Osteocyte (in vitro differentiated cells): ENCODE measurements at places on chromosomes 13 and 19.

- no peak for DNase-seq
These were observed 6.6 kb upstream of the EEF1AKMT1 start for GRCh38 chr13:20780317-20780716.

DNA sequence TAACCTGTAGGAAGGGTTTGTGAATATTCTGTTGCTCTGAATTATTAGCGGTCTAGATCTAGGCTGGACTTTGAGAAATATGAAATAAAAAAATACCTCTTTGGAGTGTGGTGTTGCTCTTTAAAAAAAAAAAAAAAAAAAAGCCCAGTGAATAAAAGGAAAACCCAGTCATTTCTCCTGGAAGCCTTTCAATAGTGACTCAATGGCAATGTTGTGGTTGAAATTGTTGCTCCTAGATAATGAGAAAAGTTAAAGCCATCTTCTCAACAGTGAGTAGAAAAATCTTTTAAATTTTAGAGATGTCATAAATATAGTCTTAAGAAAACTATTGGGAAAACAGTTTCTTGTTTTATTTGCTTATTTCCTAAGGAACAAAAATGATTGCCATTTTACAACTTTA is 135.3 kb downstream of the RFC3 start:
- no peak for DNase-seq

- no peak for DNase-seq
These were observed 542.0 kb downstream of the DIAPH3 start for GRCh38 chr13:59621773-59622172.

DNA sequence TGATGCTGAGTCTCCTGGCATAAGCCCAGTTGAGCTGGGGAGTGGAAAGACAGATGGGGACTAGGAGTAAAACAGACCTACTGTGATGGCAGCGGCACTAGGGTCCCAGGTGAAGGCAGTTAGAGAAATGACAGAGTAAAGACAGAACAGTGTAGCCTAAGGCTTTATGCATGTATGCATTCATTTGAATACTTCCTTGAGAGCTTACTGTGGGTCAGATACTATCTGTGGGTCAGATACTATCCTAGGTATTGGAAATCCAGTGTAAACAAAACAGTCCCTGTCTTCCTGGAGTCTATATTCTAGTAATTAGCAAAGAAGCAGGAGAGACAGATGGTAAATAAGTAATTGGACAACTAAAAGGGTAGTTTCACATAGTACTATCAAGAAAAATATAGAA is 73.7 kb upstream of the LRCH1 start:
- DNase-seq, result peak; percentile 6

GRCh38 chr13:34990399-34991214 is 48.5 kb downstream of the NBEA start:
- no peak for DNase-seq

- no peak for DNase-seq
These were observed 9.1 kb downstream of the OR7C2 start for GRCh38 chr19:14950421-14950820.

- no peak for DNase-seq
These were observed 2.1 kb downstream of the ZNF563 start for GRCh38 chr19:12331211-12331941.

DNA sequence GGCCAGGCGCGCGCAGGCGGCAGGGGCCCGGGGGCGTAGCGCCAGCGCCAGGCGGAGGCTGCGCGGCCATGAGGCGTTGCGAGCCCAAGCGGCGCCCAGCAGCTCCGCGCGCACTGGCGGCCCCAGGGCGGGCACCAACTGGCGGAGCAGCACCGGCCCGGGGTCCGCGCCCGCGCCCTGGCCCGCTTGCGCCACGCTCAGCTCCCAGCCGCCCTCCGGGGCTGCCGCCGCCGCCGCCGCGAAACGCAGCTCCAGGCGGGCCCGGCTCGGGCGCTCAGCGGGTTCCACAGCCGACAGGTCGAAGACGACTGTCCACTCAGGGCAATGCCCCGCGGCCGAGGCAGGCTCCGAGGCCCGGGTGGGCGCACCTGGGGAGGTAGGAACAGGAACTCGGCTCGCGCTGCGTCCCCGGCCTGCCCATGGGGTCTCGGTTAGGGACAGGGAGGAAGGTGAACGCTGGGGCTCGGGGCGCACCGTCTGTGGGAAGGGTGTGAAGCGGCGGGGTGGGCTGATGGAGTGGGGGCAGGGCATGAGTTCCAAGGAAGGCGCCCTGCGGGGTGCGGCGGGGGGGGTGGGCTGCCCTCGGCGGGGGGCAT is 26.8 kb downstream of the CERS1 start:
- no peak for DNase-seq

DNA sequence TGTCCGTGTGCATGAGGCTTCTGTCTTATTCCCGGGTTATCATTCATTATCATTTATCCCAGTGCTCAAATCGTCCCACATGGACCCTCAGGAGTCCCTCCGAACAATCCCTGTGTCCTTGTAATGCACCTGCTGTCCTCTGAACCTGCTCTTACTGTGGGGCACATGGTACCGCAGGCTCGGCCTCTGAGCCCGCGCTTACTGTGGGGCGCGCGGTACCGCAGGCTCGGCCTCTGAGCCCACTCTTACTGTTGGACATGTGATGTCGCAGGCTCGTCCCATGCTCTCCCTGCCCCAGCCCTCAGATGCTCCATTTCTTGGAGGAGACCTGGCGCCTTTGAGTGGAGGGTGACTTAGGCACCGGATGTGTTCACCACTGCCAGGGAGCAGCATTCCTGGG is 16.8 kb upstream of the ZNF554 start:
- DNase-seq, result no peak

GRCh38 chr13:73702419-73703071 is 431.7 kb downstream of the KLF12 start:
- no peak for DNase-seq

DNA sequence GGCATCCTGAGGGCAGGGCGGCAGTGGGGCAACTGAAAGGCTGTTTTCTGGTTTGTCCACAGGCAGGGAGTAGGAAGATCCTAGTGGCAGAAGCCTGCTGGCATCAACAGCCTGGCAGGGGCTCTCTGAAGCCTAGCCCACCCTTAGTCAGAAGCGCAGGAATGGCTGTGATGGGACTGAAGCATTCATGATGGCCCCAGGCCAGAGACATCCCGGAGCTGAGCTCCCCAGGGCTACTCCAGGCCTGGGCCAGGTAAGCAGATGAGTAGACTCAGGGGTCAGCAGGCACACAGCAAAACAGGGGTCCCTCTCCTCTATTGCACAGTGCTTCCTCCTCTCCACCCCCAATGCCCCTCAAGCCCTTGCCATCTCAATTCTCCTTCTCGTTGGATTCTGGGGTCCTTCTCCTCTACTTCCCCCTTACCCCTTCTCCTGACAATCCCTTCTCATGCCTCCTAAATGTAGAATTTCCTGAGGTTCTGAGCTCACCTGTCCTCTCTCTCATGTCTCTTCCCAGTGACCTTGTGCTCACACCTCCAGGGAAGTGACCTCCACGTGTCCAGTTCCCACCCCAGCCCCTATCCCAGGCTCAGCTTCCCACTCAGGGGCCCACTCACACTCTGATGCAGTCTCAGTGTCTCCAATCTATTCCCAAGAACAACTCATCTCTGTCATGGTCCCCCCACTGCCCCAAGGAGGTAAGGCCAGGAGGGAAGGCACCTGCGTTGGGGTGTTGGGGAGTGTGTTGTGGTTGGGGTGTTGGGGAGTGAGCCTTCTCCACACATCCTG is 158.7 kb upstream of the ZNF507 start:
- DNase-seq, result no peak

GRCh38 chr19:11242025-11242424 is 2.6 kb downstream of the ANGPTL8 start:
- no peak for DNase-seq

GRCh38 chr19:48169578-48169938 is 586 bp downstream of the LIG1 start:
- peak; percentile 89 for DNase-seq

GRCh38 chr13:104375614-104376013 is 1309.4 kb upstream of the SLC10A2 start:
- DNase-seq, result no peak

DNA sequence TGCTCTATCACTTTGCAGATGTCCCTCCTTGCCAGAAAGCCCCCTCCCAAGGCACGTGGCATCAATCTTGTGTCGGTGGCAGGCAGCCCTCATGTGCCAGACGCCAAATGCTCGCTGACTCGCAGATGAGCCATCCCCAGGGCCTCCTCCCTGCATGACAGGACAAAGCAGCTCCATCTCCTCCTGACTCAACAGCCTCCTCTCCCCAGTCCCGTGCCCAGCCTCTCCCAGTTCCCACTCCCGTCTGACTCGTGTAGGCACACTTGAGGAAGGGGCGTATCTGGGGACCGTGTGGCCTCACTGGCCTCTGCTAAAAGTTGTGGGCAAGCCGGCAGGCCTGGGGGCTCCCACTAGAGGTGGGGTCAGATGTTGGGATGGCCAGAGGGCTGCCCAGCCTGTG is 133.6 kb downstream of the STK24 start:
- no peak for DNase-seq

GRCh38 chr19:944171-944567 is 18.3 kb downstream of the ARID3A start:
- DNase-seq, result no peak

- DNase-seq, result no peak
These were observed 43.1 kb downstream of the SLITRK1 start for GRCh38 chr13:83839146-83839545.

DNA sequence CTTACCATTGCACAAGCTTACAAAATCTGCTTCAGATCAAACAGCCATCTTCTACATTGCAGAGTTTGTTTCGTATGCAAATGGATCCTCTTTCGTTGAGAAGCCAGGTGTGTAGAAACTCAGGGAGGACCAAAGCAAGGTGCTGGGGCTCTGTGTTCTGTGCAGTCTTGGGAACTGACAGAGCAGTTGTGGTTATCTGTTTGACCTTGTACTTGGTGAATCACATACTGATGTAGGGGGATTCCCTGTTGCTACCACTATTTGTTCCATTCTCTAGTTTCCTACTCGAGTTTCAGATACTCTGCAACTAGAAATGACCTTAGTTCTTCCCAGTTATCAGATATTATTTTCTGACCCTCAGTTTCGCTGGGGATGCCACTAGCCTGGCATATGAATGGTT is 95.2 kb upstream of the CLDN10 start:
- no peak for DNase-seq

GRCh38 chr19:46239193-46240024 is 9.9 kb downstream of the IGFL1 start:
- no peak for DNase-seq

- DNase-seq, result no peak
These were observed 30.8 kb upstream of the LRCH1 start for GRCh38 chr13:46521921-46522747.

- no peak for DNase-seq
These were observed 512 bp downstream of the CC2D1A start for GRCh38 chr19:13906521-13906904.

- no peak for DNase-seq
These were observed 4.2 kb downstream of the LGALS7B start for GRCh38 chr19:38793177-38793576.

DNA sequence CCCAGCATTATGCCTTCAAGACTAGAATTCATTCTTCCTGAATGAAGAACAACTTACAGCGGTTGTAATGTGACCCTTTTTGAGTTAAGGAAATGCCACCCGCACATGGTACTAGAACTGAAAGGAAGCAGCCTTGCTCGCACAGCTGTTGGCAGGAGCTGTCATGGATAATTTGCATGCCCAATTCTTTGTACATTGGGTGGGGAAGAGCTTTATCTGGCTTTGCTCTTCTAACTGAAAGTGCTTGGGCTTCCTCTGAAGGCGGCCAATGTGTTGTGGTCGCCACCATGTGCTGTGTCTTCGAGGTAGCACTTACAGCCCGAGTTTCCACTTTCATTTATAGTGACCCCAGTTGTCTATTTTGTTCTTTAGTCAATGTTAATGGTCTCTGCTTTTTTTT is 3.4 kb downstream of the CCNE1 start:
- DNase-seq, result no peak

GRCh38 chr19:39036581-39036980 is 4.2 kb upstream of the FBXO27 start:
- DNase-seq, result no peak

DNA sequence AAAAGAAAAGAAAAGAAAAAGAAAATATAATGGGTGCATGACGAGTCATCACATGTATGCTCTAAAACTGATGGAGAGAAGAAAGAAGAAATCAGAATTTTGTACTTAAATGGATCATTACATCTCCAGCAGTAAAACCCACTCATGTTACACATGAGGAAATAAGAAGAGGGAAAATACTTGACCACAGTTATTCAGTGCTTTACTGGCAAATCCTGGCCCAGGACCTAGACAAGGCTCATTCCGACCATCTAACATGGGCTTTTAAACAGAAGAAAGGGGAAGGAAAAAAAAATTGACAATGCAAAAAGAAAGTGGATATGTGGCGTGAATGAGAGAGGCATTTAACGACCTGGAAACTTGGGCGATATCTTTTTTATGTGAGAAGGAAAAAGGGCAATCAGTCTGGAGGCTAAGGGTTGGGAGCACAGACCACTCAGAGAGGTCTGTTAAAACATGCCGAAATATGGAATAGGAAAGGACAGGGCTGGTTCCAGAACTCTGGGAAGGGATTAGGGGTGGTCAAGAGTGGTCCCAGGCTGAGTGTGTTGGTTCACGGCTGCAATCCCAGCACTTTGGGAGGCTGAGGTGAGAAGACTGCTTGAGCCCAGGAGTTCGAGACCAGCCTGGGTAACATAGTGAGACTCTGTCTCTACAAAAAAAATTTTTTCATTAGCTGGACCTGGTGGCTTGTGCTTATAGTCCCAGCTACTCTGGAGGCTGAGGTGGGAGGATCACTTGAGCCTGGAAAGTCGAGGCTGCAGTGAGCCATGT is 1.6 kb downstream of the SIGLECL1 start:
- peak; percentile 57 for DNase-seq

DNA sequence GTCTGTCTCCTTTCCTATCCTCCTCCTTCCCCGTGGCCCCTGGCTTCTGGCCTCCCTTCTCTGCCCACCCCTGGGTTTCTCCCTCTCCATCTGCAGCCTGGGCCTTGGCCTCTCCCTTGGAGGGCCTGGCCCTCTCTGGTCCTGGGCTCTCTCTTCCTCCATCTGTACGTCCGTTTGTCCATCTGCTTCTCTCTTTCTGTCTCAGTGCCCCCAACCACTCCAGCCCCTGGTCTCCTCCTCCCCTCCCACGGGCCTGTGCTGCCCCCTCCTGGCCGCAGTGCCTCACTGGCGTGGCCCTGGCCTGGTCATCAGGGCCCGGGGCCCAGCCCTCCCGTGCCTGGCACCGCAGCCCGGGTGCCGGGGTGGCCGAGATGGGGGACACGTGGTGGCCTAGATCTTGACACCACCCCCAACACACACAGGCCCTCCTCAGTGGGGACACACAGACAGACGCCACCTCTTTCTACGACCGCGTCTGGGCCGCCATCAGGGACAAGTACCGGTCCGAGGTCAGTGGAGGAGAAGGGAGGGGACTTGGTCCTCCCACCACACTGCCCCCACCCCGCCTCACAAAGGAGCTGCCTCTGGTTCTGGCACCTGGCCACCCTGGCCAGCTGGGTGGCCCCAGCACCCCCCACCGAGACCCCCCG is 11.3 kb downstream of the PRKCSH start:
- DNase-seq, result no peak
